NCI-H82 (cell line): ENCODE measurements at places on chromosomes 3 and 15.

DNA sequence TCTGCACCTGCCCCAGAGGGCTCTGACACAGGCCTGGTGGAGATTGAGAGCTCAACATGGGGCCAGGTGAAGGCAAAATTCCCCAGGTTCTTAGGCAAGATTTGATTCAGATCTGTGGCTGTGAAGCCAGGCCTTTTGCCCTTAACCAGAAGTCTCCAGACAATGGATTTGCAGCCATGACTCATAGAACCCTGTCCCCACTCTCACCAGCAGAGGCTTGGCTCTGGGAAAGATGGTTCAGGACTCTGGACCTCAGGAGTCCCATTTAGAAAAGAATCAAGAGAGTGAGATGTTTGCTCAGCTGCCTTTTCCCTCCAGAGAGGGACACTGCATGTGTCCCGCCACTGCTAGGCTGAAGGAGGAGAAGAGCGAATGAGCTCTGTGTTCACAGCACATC is 361.4 kb upstream of the ICE2 start:
- DNase-seq = no peak

GRCh38 chr3:52197499-52197841 is 490 bp upstream of the ALAS1 start:
- DNase-seq = no peak

DNA sequence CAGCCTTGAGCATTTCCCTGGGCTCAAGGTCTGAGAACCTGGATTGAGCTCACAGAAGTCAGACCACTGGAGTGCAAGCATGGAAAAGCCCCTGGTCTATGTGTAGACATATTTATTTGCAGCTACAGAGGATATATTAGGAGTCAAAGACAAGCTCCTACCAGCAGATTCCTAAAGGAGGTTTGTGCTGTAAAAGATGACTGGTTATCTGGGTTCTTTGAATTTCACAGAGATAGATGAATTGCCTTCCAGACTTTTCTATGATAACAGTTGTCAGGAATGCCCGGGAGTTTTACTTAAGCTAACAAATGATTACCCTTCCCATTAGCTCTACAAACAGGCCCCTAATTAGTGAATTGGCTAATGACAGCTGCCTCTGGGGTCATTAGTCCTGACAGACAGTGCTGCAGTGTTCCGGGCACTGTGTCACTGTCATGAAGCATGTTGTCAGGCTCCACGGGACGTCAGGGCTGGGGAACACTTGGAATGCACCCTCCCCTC is 48.8 kb upstream of the PLXNA1 start:
- peak; percentile 59 for DNase-seq

GRCh38 chr3:53146319-53146891 is 14.6 kb upstream of the PRKCD start:
- DNase-seq = no peak

DNA sequence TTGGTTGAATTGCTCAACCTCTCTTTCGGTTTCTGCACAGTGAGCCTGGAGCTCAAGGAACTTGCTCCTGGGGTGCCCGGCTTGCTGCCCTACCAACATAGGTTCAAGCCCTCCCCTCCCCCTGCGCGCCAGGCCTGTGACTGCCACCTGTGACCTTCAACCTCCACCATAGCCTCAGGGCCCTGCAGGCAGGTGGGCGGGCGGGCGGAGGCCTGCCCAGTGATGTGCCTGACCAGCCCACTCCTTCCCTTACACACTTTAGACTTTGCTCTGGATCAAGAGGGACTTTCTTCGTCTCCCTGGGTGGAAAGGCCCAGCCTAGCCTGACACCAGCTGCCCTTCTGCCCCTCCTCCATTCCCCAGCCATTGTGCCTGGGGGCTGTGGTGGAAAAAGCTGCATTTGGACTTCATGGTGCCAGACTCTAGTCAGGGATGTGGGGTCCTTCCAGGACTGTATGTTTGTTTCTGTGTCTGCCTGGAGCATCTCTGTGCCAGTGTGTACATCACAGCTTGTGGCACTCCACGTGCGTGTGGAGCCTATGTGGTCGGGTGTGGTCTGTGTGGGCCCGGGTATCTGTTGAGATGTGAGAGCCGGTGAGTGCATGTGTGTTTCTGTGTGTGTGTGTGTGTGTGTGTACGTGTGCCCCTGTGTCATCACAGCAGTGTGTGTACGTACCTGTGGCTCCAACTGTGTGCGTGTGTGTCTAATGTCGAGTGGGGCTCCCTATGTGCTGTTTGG is 9.5 kb downstream of the PRKCD start:
- no peak for DNase-seq

- no peak for DNase-seq
Observed at GRCh38 chr15:60363087-60363549, 34.7 kb downstream of the ANXA2 start.

DNA sequence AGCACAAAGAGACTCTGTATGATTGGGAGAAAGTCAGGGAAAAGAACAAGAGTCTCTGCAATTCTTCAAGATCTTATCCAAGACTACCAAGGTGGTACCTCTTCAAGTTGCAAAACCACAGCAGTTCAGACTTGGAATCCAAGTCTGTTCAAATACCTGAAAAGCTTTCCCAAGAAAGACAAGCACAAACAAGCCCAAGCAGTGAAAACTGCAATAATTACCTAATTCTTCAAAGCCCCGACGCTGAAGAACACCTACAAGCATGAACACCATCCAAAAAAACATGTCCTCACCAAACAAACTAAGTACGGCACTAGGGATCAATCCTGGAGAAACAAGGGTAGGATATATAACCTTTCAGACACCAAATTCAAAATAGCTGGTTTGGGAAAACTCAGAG is 299.3 kb upstream of the ALCAM start:
- no peak for DNase-seq

- no peak for DNase-seq
Observed at GRCh38 chr15:28957606-28958498, 72.1 kb downstream of the APBA2 start.

- no peak for DNase-seq
Observed at GRCh38 chr3:149555927-149556326, 81.4 kb downstream of the TM4SF4 start.

DNA sequence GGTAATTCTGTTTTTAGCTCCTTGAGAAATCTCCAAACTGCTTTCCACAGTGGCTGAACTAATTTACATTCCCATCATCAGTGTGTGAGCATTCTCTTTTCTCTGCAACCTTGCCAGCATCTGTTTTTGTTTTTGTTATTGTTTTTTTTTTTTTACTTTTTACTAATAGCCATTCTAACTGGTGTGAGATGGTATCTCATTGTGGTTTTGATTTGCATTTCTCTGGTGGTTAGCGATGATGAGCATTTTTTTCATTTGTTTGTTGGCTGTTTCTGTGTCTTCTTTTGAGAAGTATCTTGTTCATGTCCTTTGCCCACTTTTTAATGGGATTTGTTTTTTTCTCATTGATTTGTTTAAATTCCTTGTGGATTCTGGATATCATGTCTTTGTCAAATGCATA is 129.7 kb upstream of the ABHD17C start:
- no peak for DNase-seq

DNA sequence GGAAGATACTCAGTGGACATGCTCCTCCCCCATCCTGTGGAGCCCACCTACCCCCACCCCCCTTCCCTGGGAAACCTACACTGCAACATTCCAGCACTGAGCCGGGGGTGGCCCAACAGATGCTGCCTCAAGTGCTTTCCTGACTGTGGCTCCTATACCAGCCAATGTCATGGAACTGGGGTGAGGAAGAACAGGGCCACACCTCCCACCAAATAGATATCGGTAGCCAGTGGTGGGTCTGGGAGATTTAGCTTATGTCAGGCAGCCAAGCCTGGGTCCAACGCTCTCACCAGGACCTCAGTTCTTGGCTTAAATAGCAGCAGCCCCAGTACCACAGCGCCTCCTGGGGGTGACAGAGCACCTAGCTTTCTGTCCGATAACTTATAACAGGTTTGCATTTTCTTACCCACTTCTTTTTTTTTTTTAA is 30.3 kb downstream of the CDC25A start:
- peak; percentile 70 for DNase-seq

DNA sequence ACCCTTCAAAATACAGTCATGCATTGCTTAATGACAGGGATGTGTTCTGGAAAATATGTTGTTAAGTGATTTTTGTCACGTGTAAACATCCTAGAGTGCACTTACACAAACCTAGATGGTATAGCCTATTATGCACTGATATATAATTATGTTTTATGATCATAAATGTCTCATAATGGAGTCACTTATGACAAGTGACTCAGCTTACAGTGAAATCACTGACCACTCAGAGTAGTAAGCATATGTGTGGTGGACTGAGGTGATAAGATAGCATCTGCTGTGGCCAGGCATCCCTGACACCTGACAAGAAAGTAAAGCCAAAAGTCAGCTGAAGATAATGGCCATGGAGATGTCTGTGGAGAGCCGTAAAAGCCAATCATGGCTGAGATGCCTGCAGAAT is 5.4 kb downstream of the ACAD11 start:
- DNase-seq = no peak

- DNase-seq = no peak
Observed at GRCh38 chr15:81275711-81276392, 48.1 kb downstream of the STARD5 start.

DNA sequence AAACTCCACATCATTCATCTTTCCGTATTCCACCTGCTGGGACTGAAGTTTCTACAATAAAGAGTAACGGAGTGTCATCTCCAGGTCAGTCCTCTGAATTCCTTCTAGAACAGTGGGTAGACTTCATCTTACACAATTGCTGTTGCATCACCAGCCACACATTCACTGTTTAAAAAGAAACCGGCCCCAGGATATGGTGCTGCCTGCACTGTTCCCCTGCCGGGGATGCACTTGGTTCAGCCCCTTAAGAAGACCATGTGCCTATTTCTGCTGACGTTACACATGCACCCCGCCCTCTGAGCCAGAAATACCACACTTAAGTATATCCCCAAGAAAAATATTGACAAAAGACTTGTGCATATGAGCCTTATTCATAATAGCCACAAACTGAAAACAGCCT is 233.4 kb downstream of the FEZF2 start:
- no peak for DNase-seq

- DNase-seq = peak; percentile 88
Observed at GRCh38 chr3:62605413-62606068, 232.2 kb upstream of the FEZF2 start.

GRCh38 chr3:182937293-182938051 is 42.9 kb downstream of the DCUN1D1 start:
- peak; percentile 42 for DNase-seq

DNA sequence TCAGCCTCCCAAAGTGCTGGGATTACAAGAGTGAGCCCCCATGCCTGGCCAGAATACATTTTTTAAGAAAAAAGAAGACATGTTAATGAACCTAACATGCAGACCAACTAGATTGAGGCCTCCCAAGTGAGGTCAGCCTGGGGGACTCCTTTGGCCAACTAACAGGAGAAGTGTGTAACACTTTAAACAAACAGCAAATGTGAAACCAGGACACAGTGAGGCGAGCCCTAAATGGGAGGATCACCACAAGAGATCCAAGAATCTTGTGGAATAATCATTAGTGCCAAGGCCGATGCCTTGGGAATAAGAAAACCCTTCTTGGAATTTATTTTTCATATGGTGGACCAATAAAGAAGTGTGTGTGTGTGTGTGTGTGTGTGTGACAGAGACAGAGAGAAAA is 73.9 kb downstream of the ATP10A start:
- DNase-seq = no peak

DNA sequence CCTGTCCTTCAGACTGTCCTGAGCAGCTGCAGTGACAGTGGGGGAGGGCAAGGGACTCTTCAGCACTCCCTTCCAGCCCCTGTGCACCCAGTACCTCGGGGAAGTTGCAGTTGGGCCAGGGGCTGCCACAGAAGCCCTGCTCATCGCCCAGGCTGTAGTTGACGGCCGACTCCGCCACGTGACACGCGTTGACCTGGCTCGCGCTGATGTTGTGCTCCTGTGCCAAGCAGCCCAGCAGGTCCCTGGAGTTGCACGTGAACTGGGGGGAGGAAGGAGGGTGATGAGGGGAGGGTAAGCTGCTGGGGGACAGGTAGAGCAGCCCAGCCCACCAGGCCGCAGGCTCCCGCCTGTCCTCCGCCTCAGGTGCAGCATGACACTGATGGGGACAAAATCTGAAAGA is 101.2 kb downstream of the SEC22A start:
- DNase-seq = no peak

DNA sequence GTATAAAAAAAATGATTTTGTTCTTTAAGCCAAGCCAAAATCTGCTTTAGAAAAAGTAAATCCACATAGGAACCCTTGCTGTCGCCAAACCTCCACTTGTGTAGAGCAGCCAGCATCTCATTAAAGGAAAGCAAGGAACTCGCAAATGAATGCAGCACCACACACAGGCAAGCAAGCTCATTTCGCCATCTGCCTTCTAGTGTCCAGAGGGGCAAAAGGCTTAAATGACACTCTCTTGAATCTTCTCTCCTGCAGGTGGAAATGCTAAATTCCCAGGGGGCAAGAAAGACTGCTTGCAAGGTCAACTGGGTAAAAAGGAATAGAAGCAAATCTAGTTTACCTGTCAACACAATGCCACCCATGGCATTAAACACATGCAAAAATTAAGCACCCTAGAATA is 2.4 kb downstream of the MB21D2 start:
- DNase-seq = peak; percentile 91

- DNase-seq = no peak
Observed at GRCh38 chr15:71508081-71508682, 302.2 kb upstream of the NR2E3 start.

- no peak for DNase-seq
Observed at GRCh38 chr3:100833483-100833882, 124.2 kb downstream of the TFG start.

- DNase-seq = no peak
Observed at GRCh38 chr3:197680955-197681521, 55.7 kb downstream of the RUBCN start.

DNA sequence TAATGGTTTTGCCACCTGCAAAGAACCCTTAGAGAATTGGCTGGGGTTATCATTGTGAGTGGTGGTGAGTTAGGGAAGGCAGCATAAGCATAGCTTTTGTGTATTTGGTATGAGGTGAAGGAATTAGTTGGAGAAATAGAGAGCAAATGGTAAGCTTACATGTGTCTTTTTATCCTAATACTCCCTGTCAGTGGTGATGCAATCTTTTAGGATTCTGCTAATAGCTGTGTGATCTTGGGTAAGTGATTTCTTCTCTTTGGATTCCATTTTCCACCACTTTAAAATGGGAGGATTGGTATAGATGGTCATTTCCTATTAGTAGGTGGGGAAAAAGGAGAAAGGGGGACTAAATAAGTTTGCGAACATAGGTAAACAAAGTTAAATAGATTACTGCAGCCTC is 30.9 kb downstream of the PIAS1 start:
- DNase-seq = no peak

DNA sequence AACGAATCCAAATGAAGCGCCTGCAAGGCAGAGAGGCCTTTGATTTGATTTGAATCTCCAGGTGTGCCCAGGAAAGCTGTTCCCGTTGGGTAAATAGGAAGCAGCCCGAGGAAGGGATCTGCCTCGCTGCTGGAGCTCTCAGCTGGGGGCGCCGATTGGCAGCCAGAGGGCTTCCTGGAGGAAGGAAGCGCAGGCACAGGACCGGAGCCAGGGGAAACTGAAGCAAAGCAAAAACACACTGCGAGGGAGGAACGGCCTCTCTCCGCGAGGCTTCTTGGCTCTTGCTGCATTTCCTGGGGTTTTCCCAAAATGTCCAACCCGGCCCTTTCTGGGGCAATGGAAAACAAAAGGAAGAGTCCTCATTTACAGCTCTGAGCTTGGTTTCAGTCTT is 80.3 kb downstream of the TMEM266 start:
- no peak for DNase-seq

GRCh38 chr3:114727373-114727772 is 419.7 kb downstream of the ZBTB20 start:
- no peak for DNase-seq

GRCh38 chr3:88033079-88033478 is 25.7 kb downstream of the CGGBP1 start:
- DNase-seq = no peak
